ENCODE measurements at places on chromosomes 7 and 10.

DNA sequence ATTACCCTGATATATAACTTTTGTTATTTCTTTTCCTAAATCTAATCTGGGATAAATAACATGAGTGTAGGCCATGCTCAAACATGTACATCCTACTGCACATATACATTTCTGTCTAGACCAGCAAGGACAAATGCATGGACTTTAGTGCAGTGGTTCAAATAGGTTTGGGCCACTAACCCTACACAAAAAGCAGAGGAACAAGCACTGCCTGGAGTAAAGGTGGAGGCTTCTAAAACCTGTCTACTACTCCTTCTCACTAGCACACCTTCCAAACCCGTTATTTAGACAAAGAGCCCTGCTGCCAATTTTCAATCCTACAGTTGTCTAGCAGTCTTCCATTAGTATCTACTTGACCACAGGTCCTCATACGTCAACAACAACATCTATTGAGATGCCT lies 34.8 kb downstream of the SGCE start:
- DNase-seq: no peak

DNA sequence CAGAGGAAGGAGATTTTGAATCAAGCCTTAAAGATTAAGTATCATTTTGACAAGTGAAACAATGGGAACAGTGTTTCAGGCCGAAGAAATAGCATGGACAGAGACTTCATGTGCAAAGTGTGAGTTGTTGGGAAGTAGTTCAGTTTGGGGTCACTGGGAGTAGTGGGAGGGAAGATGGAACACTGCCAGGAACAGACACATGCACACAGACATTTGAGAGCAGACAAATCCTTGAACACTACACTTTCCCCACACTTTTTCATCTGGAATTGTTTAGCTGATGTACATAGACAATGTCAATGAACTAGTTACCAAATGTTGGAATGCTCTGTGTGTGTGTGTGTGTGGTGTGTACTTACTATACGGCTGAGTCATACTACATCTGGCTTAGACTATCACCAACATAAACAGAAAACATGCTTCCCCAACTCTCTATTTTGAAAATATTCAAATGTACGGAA lies 52.4 kb upstream of the LRRC17 start:
- peak; percentile 63 for DNase-seq

DNA sequence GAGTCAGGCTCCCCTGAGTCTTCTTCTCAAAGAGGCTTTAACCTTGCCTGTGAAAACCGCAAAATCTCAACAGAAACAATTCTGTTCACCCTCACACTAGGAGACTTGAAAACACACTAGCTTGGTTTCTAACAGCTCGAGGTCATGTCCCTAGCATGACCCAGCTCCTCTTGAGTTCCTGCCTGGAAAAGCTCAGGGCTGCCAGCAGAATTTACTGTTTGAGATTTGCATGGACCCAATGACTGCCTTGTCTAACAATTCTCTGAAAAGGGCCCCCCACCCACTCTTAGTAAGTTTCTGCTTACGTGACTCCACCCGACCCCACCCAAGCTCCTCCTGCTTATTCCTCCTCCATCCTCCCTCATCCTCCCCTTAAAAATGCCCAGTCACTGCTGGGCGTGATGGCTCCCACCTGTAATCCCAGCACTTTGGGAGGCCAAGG lies 85.1 kb upstream of the KMT2C start:
- no peak for DNase-seq

DNA sequence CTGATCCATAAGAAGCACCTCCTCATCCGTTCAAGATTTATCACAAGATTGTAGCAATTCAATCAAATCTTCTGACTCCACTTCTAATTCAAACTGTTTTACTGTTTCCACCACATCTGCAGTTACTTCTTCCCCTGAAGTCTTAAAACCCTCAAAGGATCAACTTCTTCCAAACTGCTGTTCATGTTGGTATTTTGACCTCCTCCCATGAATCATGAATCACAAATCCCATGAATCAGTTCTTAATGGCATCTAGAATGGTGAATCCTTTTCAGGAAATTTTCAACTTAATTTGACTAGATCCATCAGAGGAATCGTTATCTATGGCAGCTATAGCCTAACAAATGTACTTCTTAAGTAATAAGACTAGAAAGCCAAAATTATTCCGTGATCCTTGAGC lies 122.3 kb downstream of the IMMP2L start:
- no peak for DNase-seq

GRCh38 chr7:12770227-12770975 lies 83.0 kb downstream of the ARL4A start:
- peak; percentile 90 for DNase-seq

DNA sequence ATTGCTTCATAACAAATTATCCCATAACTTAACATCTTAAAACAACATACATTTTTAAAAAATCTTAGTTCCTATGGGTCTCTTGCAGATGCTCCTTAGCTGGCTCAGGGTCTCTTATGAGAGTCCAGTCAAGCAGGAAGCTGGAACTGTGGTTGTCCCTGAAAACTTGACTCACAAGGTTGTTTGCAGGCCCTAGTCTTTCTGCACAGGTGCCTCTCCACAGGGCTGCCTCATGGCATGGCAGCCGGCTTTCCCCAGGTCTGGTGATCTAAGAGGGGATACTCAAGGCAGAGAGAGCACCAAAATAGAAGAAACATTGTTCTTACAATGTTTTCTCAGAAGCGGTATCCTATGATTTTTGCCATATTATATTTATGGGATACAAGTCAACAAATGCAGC lies 127.1 kb downstream of the CDK14 start:
- no peak for DNase-seq
